ENCODE measurements at places on chromosomes 1 and 21. TPM values are rescaled to one million over a fixed set of nuclear protein-coding genes. Genes with fewer than 3 reads are reported as not detected.
A peak's percentile ranks its signal among the peaks of the same experiment; 100 is the strongest.

KRTAP10-5 gene
- total RNA-seq = 0.98 TPM

OR2T33 gene
- 0.18 TPM for total RNA-seq

CRB1 gene
- 0.07 TPM for total RNA-seq

CD1E gene
- total RNA-seq = not detected

VSIG8 gene
- 0.47 TPM for total RNA-seq

ZNF648 gene
- total RNA-seq = not detected

TTLL7 gene
- 6.8 TPM for total RNA-seq

DNA sequence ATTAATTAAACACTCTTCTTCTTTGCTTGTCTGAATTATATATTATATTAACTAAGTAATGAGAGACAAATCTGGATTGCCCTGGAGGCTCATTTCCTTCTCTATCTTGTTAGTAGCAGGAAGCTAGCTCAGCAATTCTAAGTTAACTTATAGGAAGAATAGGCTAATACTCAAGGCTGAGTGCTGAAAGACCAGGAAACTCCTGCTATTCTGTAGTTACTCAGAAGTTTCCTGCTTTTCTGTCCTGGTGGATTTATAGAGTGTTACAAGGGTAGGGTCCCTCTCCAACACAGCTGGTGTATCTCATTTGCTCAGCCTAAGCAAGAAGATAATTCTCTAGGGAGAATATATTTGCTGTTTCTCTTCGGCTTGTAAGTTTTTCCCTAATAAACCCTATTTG, 29.2 kb downstream of the HSPA13 start:
- no peak overlapping the region for H3K4me3 ChIP-seq
- peaks cover 65% of the 10 kb centered on the region for H3K27me3 ChIP-seq
- H3K36me3 ChIP-seq = no peaks in the 10 kb centered on the region
- H3K27ac ChIP-seq = no peak overlapping the region
- H3K4me1 ChIP-seq = no peaks in the 10 kb centered on the region

- H3K27ac ChIP-seq = peak overlapping the region; percentile 60
- DNase-seq = peak; percentile 77
- no peaks in the 10 kb centered on the region for H3K27me3 ChIP-seq
- peaks cover 23% of the 10 kb centered on the region for H3K4me1 ChIP-seq
Observed at GRCh38 chr1:241717975-241718374, 65.9 kb downstream of the WDR64 start.

DNA sequence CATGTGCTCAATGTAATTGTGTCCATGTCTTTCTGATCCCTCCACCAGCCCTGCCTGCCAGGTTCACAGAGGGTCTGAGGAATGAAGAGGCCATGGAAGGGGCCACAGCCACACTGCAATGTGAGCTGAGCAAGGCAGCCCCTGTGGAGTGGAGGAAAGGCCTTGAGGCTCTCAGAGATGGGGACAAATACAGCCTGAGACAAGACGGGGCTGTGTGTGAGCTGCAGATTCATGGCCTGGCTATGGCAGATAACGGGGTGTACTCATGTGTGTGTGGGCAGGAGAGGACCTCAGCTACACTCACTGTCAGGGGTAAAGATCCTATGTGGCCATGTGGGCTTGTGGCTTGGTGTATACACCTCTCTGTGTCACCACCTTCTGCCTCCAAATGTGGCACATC, 91.4 kb downstream of the OBSCN start:
- H3K27me3 ChIP-seq = no peaks in the 10 kb centered on the region
- H3K4me3 ChIP-seq = no peak overlapping the region
- no peak for DNase-seq
- no peak overlapping the region for H3K27ac ChIP-seq
- H3K4me1 ChIP-seq = no peaks in the 10 kb centered on the region
- no peaks in the 10 kb centered on the region for H3K36me3 ChIP-seq

GRCh38 chr1:159005161-159005560, 4.5 kb upstream of the IFI16 start:
- DNase-seq = no peak
- peaks cover 11% of the 10 kb centered on the region for H3K27me3 ChIP-seq
- H3K4me1 ChIP-seq = peaks cover 8% of the 10 kb centered on the region
- H3K27ac ChIP-seq = no peak overlapping the region
- no peak overlapping the region for H3K4me3 ChIP-seq

GRCh38 chr1:211910913-211911485, 80.4 kb upstream of the LPGAT1 start:
- no peak overlapping the region for H3K27ac ChIP-seq
- H3K4me1 ChIP-seq = peaks cover 18% of the 10 kb centered on the region
- DNase-seq = no peak
- peaks cover 75% of the 10 kb centered on the region for H3K27me3 ChIP-seq

- H3K4me3 ChIP-seq = no peak overlapping the region
- H3K4me1 ChIP-seq = no peaks in the 10 kb centered on the region
- no peak overlapping the region for H3K27ac ChIP-seq
Observed at GRCh38 chr1:109635862-109636200, 16.2 kb downstream of the AMPD2 start.

- peak overlapping the region; percentile 78 for H3K4me3 ChIP-seq
- peak; percentile 61 for DNase-seq
- peaks cover 33% of the 10 kb centered on the region for H3K36me3 ChIP-seq
Observed at GRCh38 chr1:166839600-166840308, 479 bp downstream of the POGK start.

DNA sequence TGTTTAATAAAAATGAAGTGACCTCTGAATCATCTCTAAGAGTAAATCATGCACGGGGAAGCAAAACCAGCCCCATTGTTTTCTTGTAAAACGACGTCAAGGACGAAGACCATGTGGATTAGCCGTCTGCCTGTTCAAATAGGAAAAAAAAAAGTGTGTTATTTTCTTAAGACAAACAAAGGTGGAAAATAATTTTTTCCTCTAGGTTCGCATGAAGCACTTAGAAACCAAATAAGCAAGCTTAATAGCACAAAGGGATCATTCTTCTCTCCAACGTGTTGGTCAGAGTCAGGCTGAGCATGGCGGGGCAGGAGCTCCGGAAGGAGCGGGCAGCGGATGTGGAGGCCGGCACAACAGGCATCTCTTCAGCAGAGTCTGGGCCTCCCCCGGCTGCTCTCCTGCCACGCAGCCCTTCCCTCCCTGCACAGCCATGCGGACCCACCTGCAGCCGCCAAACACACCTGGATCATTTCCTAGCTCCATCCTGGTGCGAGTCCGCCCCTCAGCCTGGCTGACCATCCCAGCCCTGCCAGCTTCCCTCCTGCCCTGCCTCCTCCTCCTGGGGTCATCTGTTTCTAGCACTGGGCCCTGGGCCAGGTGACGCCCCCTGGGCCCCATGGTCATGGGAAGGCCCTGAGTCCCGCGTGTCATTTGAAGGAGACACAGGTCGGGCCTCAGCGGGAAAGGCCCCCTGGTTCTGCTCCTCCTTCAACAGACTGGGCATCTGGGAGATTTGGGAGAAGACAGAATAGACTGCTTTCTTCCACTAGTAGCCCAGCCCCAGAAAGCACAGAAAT, 40.2 kb downstream of the MX1 start:
- peaks cover 12% of the 10 kb centered on the region for H3K36me3 ChIP-seq
- peak overlapping the region; percentile 8 for H3K27ac ChIP-seq
- H3K4me1 ChIP-seq = peaks cover 18% of the 10 kb centered on the region
- no peak overlapping the region for H3K4me3 ChIP-seq
- no peaks in the 10 kb centered on the region for H3K27me3 ChIP-seq

DNA sequence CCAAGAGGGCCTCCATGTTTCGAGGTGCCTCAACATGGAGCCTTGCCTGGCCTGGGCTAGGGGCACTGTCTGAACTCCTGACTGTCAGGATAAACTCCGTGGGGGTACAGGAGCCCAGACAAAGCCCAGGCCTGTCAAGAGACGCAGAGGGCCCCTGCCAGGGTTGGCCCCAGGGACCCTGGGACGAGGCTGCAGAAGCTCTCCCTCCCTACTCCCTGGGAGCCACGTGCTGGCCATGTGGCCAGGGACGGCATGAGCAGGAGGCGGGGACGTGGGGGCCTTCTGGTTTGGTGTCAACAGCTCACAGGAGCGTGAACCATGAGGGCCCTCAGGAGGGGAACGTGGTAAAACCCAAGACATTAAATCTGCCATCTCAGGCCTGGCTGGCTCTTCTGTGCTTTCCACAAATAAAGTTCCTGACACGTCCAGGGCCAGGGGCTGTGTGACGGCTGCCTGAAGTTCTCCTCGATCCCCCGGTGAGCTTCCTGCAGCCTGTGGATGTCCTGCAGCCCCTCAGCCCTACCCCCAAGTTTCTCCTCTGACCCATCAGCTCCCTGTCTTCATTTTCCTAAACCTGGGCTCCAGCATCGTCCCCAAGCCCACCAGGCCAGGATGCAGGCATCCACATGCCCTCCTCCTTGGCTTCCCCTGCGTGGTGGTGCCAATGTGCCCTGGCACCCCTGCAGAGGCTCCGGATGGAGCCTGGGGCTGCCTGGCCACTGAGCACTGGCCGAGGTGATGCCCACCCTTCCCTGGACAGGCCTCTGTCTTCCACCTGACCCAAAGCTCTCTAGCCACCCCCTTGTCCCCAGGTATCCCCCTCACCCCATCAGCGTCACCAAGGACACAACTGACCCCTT, 12.8 kb upstream of the LRRC3 start:
- no peaks in the 10 kb centered on the region for H3K27me3 ChIP-seq
- H3K4me3 ChIP-seq = no peak overlapping the region
- no peaks in the 10 kb centered on the region for H3K36me3 ChIP-seq
- no peak for DNase-seq
- no peaks in the 10 kb centered on the region for H3K4me1 ChIP-seq
- no peak overlapping the region for H3K27ac ChIP-seq

- no peak for DNase-seq
- H3K4me3 ChIP-seq = no peak overlapping the region
- no peaks in the 10 kb centered on the region for H3K27me3 ChIP-seq
Observed at GRCh38 chr21:35329940-35330660, 281.0 kb upstream of the RUNX1 start.

DNA sequence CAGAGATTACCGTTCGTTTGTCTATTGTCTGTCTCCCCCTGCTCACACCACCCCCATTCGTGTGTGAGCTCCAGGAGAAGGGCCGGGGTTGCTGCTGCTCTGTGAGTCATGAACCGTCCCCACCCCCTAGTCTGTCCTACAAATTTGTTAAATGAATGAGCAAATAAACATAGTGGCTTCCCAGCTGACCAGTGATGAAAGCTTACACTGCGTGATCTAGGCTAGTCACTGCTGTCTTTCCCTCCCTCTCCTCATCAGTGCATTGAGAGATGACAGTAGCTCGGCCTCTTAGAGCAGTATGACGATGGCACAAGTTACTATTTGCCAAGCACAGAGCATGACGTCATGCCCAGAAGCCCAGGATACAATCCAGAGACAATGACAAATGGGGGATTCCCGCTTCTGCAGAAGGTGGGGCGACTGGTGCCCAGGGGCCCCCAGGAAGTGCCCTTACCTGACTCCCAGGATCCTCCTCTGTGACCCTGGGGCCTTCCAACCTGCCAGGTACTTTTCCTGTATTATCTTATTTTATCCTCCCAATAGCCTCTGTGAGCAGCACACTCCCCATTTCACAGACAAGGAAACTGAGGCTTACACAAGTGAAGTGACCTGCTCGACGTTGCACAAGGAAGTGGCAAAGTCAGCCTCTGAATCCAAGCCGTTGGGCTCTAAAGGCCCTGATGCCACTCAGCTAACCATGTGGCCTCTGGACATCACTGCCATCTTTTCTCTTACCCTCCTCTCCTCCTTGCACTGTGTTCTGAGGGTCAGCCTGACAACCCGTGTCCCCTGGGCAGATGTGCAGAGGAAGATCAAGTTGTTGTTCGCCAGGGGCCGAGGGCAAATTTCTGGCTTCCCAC, 8.6 kb upstream of the EPHA2 start:
- DNase-seq = peak; percentile 94
- H3K27ac ChIP-seq = peak overlapping the region; percentile 53
- no peaks in the 10 kb centered on the region for H3K36me3 ChIP-seq
- H3K4me3 ChIP-seq = no peak overlapping the region

- H3K4me3 ChIP-seq = no peak overlapping the region
- peaks cover 16% of the 10 kb centered on the region for H3K4me1 ChIP-seq
Observed at GRCh38 chr1:192969091-192969490, 90.1 kb downstream of the UCHL5 start.

DNA sequence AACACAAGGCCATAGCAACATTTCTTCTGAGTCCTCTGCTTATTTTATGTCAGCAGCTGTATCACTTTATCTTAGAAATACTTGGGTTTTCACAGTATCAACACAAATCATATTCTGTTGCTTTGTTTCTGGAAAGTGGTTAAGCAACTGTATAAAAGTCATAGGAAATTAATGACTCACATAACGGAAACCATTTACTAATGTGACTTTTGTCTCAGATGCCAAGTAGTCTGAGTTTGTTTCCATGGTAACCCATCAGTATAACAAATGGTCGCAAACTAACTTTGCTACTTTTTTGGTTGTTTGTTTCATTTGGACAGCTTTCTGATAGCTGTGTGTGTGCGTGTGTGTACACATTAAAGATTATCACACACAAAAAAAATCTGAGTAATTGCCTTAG, 31.1 kb downstream of the EEIG2 start:
- peak overlapping the region; percentile 86 for H3K27ac ChIP-seq
- no peak overlapping the region for H3K4me3 ChIP-seq
- H3K4me1 ChIP-seq = peaks cover 33% of the 10 kb centered on the region
- peak; percentile 78 for DNase-seq
- H3K36me3 ChIP-seq = no peaks in the 10 kb centered on the region
- no peaks in the 10 kb centered on the region for H3K27me3 ChIP-seq

DNA sequence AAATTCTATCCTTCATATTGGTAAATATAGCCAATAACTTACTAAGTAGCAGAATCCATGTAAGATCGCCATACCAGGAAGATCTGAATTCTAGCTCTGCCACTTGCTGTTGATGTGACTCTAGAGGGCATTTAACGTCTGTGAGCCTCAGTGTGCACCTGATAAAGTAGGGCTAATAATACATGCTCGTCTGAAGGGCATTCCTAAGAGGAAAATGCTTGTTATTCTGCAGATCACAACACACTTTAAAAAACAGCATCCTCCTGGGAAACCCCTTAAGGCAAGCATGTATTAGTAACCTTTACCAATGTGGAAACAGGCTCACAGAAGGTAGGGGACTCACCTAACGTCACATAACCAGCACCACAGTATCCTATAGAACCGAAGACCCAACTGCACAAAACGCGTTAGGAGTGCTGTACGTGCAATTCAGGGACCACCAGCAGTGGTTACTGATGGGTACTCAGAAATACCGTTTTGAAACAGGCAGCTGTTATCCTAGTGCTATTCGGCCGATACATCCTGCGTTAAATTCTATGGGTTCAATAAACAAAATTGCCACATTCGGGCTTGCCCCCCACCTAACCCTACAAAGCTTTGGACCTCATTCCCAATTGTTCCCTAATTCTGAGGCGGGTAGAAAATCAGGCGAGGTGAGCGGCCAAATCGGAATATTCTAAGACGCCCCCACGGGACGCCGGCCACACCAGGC, 758 bp downstream of the DEPDC1 start:
- peaks cover 38% of the 10 kb centered on the region for H3K4me1 ChIP-seq
- DNase-seq = peak; percentile 32
- no peaks in the 10 kb centered on the region for H3K27me3 ChIP-seq
- H3K4me3 ChIP-seq = peak overlapping the region; percentile 82
- H3K36me3 ChIP-seq = peaks cover 19% of the 10 kb centered on the region

GRCh38 chr21:27700974-27701614, 734.2 kb upstream of the ADAMTS5 start:
- H3K27ac ChIP-seq = no peak overlapping the region
- no peaks in the 10 kb centered on the region for H3K4me1 ChIP-seq
- DNase-seq = peak; percentile 87
- no peaks in the 10 kb centered on the region for H3K27me3 ChIP-seq

Data from PC-3 (cell line).